Spinal cord (tissue), 10 donors: ENCODE measurements at places on chromosomes 5 and 9. TPM values are rescaled to one million over a fixed set of nuclear protein-coding genes. Genes with fewer than 3 reads are reported as not detected.

DNA sequence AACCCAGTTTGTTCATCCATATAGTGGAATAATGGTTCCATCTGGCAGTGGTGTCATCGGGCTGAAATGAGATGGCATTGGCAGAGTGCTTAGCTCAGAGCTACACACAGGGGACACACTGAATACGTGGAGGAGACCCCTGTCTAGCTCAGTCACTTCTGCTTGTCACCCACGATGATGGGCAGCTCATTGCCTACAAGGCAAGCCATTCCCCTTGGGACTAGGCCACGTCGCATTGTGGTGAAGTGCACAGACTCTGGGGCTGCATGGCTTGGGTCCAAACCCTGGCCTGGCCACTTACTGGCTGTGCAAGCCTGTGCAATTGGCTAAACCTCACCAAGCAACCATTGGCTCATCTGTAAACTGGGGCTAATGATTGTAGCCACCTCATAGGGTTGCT lies 3.2 kb upstream of the FBP1 start:
- no peak for DNase-seq

DNA sequence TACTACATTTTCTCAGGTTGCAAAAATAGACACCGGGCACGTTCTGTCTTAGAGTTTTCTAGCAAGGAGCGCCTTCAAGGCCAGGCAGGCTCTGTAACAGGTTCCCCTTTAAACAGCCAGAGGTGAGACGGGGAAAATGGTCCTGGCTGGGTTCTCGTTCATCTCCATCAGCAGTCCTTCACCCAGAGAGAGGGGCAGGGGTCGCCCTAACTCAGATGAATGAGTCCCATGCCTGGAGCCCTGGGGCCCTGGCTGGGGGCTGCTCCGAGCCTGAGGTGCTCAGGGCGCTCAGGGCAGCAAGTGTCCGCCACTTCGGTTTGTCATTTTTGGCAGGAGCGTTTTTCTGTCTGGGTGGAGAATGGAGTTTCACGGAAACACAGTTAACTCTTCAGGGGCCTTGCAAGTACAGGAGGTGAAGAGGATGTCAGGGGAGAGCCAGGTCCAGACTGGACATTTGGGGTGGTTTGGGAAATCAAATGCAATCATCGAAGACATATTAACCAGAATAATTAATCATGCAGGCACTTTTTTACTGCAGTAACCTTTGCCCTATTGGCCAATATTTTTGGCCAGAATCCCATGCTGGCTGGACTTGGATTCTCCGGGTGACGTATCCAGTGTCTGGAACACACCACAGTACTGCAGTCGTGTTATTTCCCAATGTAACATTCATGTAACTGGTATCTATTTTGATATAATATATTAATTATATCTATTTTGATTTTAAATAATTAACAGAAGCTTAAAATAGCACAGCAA lies 2.9 kb downstream of the NTNG2 start:
- no peak for DNase-seq

The AJM1 gene
- total RNA-seq = 1.2 TPM

DNA sequence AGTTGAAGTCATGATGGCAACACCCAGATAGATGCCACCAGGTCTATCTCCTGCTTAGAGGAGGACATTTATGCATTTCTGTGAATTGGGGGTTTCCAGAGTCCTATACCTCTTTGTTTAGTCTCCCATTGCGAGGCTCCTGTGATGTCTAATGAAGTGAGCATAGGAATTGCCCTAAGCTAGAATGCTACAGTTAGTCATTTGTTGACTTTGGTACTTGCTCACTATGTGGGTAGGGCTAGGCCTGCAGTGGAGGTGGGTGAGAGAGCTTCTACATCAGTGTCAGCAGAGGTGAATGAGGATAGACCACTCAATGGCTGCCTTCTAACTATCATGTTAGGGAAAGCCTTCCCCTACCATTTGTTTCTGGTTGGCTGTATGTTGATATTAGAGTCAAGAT lies 173.3 kb upstream of the POC5 start:
- DNase-seq = no peak

The STPG3 gene
- not detected for total RNA-seq

The ADGRV1 gene
- 114 TPM for total RNA-seq

The KIF24 gene
- 5.3 TPM for total RNA-seq
